ENCODE measurements at places on chromosomes 12 and 14. TPM values are rescaled to one million over a fixed set of nuclear protein-coding genes. Genes with fewer than 3 reads are reported as not detected.

- DNase-seq, result no peak
Measured at GRCh38 chr12:54127538-54128259, 61.1 kb downstream of the SMUG1 start.

GRCh38 chr12:78375461-78375860 is 489.1 kb upstream of the SYT1 start:
- DNase-seq, result no peak

GRCh38 chr12:7158781-7159609 is 28.8 kb downstream of the CLSTN3 start:
- peak; percentile 1 for DNase-seq

- no peak for DNase-seq
Measured at GRCh38 chr14:58560208-58560607, 77.6 kb upstream of the DACT1 start.

DNA sequence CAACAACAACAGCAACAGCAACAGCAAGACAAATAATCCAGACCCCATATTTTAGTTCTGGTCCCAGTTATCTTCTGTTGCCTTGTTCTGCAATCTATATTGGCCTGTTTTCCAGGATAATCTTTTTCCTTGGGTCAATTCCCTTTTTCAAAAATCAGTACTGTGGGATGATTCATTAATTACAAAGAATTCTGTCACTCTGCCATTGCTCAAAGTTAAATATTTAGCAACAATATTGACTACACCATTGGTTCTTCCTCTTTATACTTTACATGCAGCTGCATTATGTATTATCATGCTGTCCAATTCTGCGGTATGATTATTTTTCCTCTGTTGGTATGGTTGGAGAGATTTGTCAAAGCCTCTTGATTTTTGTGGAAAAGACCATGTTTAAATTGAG is 10.1 kb upstream of the GALNT8 start:
- no peak for DNase-seq

GRCh38 chr14:72742838-72743195 is 151.1 kb downstream of the DPF3 start:
- DNase-seq, result no peak

- DNase-seq, result no peak
Measured at GRCh38 chr12:113270709-113271009, 49.4 kb downstream of the TPCN1 start.

DNA sequence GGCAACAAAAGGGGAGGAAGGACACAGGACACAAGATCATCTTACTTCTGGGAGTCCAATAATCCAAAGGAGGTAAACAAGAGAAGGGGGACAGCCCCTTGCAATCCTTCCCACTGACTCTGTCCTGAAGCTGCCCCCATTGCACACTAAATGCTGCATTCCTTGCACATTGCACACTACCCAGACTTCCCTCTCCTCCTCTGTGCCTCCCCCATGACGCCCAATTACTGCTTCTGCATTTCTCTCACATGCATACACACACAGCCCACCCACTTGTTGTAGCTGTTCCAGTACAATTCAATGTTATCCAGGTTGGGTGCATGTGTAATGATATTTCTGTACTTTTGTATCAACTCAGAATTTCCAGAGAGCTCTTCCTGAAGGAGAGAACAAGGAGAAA is 5.5 kb downstream of the NDRG2 start:
- no peak for DNase-seq

DNA sequence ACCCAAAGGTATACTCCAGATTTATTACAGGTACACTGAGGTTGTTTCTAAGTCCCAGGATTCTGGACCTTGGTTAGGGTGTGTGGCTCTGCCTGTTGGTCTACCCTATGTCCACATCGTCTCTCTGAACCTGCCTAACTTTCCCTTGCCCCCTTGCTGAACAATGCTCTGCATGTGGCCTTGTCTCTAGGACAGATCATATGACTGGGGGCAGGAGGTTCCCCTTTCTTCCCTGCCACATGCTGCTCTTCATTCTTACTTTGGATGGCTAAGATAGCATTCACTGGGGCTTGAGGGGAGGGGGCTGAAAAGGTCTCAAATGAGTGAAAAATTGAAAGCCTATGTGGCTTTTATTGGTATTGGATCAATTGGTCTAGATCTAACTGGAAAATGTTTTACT is 49.2 kb downstream of the MBIP start:
- DNase-seq, result no peak

DNA sequence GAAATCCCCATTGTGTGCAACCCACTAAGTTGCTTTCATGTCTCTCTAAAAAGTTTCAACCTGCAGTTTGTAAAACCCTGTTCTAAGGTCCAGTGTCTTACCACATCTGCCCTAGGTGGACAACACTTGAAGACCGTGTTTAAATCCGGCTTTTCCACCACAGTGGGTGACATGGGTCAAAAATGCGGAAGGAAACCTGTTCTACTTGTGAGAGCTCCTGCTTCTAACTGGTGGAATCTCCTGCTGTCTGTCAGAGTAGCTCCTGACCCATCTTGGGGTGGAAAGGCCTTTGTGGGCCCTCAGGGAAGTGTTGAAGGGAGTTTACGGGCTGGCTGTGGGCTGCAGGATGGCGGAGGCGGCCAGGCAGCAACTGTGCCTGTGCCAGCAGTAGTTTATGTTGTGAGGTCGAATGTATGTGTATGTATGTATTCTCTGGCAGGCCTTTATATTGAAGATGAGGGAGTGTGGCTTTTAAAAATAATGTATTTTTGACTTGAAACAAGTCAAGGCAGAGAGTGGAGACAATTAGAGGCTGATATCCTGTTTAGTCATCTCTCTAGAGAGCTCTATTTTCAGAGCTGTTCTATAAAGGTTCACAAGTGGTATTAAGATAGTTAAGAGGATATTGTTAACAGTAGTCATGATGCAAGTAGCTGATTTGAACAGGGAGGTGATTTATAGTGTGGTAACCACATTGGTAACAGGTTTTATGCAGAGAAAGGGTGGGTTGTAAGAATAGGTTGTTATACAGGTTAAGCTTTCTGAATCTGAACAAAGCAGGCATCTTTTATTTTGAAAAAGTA is 67.0 kb downstream of the PRKCH start:
- no peak for DNase-seq

GRCh38 chr12:131090274-131091210 is 136.8 kb downstream of the ADGRD1 start:
- DNase-seq, result no peak

DNA sequence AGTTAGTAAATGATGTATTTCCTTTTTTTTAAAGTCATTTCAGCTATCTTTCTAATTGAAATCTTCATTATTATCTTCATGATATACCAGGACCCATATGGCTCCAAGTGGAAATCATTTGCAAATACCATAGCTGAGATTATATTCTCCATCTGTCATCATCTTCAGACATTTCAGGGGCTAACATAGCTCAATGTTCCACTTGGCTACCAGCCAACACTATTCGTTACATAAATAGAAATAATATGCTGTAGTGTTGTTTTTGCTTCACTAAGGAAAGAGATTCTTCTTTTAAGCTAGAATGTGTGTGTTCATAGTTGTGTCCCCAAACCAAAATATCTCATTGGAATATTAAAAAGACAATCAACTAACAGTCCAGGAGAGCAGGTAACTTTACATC is 225.1 kb downstream of the DIO2 start:
- no peak for DNase-seq

DNA sequence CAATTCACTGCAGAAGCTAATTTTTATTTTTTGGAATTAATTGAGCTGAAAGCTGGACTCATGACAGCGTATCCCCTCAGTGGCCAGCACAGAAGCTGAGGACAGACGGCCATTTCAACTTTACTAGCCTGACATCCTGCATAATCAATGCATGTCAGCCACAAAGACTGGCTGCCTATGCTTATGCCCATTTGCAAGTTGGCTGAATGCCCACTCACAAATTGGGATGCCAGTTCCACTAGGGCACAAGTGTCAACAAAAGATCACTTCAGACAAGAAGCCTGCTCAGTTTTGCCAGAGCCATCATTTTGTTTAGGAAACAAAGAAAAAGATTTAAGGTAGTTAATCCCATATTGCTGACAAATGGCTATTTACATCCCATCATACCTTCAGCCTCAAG is 417.6 kb downstream of the NOVA1 start:
- no peak for DNase-seq

GRCh38 chr14:71680736-71681387 is 251.4 kb upstream of the RGS6 start:
- DNase-seq, result no peak

GRCh38 chr14:98665007-98665406 is 607.0 kb downstream of the BCL11B start:
- no peak for DNase-seq

GRCh38 chr14:84991021-84991420 is 538.9 kb upstream of the FLRT2 start:
- no peak for DNase-seq

DNA sequence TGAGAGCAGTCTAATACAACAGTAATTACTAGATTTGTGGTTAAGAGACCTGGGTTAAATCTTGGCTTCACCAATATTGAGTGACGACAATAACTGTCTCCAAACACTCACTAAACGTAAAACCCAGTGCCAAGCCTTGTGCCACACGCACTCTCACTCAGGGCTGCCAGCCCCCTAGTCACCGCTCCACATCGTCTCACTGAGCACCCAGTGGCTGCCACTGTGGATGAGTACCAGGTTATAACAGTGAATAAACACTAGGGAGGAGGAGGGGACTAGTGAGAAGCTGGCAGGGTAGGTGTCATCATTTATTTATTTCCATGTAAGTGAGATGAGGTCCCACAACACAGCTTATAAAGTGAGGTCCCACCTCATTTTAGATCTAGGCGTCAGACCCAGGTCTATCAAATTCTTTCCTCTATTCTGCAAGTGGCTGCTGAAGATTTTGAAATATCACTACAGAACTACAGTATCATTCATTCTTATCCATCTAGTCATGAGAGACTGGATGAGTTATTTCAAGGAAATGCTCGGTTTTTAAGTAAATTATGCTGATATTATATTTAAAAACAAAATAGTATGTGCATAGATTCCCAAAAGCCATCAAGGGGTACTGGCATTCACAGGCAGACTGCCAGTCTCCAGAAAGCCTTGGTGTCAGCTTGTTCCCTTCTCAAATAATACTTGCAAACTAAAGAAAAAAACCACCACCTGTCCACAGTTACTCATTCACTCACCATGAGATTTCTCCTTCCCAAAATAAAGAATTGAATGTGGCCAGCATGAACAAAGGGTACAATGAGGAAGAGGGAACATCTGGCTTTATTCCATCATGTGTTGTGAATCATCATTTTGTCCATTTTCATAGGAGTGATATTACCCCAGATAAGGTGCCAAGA is 84.0 kb downstream of the PTPN21 start:
- no peak for DNase-seq

DNA sequence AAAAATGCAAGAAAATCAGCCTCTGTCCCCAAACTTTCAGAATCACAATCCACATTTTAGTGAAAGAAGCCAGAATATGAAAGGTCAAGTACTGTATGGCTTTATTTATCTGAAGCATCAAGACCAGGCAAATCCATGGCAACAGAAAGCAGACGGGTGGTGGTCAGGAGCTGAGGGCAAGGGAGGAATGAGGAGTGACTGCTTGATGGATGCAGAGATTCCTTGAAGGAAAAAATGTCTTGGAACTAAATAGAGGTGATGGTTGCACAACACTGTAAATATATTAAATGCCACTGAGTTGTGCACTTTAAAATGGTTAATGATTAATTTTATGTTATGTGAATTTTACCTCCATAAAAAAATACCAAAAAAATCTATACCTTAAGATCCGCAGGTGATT is 165.1 kb downstream of the GXYLT1 start:
- DNase-seq, result no peak

GRCh38 chr12:104682790-104683279 is 226.1 kb downstream of the CHST11 start:
- DNase-seq, result no peak

DNA sequence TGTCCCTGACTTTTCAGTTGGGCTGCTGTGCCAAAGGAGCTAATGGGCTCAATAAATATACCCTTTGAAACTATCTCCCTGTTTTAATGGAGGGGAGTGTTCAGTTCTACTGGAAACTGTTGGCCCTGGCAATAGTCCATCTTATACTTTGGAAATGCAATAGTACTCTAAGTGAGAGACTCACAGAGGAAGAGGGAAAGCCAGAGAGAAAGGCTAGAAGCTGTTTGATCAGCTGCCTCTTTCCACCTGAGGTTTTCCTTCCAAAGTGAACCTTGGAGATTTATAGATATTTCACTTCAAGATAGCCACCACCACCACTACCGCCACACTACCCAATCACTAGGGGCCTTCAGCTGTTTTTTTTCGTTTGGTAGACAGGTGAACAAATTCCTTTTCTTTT is 93.6 kb upstream of the CCDC91 start:
- no peak for DNase-seq

DNA sequence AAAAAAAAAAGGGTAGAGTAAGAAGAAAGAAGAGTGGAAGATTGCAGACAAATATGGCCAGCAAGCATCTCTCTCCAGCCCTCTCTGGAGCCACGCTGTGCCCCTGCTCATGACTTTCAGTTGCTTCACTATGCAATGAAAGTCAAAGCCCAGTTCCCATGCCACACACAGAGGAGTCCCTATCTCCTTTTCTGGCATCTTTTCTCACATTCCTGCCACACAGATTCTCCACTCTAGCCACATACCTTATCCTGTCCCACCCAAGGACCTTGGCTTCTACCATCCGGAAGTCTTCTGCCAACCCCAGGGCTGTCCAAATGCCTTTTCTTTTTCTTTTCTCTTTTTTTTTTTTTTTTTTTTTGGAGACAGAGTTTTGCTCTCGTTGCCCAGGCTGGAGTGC is 39.3 kb upstream of the CAPRIN2 start:
- no peak for DNase-seq

SLC22A17 gene
- 154 TPM for total RNA-seq

SERPINA6 gene
- not detected for total RNA-seq

BORCS5 gene
- 19.2 TPM for total RNA-seq

PRKD1 gene
- 17.1 TPM for total RNA-seq

KRT74 gene
- not detected for total RNA-seq

TGM1 gene
- 0.82 TPM for total RNA-seq

DNAH10 gene
- total RNA-seq, result 22.4 TPM

BBOF1 gene
- total RNA-seq, result 9.0 TPM

CBLN3 gene
- not detected for total RNA-seq

SLCO1A2 gene
- total RNA-seq, result 4.9 TPM
